ENCODE measurements at places on chromosomes 6 and 20. TPM values are rescaled to one million over a fixed set of nuclear protein-coding genes. Genes with fewer than 3 reads are reported as not detected.

Gene ANKRD66
- not detected for total RNA-seq

Gene XKR7
- not detected for total RNA-seq

Gene PRR18
- total RNA-seq: not detected

Gene ENPP5
- 5.3 TPM for total RNA-seq

Gene ABHD16B
- not detected for total RNA-seq

Gene SNX5
- total RNA-seq: 147 TPM

Gene FAM209B
- total RNA-seq: not detected

Gene MLIP
- total RNA-seq: not detected

Gene FOXQ1
- total RNA-seq: 1.3 TPM

Gene C6orf58
- total RNA-seq: not detected

Gene SRC
- 19.1 TPM for total RNA-seq

Gene PPP1R18
- 82.2 TPM for total RNA-seq

Gene SLC24A3
- total RNA-seq: 0.57 TPM

Gene ACSS1
- 2.5 TPM for total RNA-seq

Gene LY6G6C
- not detected for total RNA-seq

Gene SPINT3
- not detected for total RNA-seq

Gene CBFA2T2
- total RNA-seq: 7.6 TPM

Gene GINS1
- total RNA-seq: 7.9 TPM

Gene OR12D3
- not detected for total RNA-seq

Gene WFDC2
- total RNA-seq: not detected

Gene TRPC4AP
- total RNA-seq: 53.0 TPM

Gene PHF3
- 78.5 TPM for total RNA-seq

Gene EYA4
- total RNA-seq: 5.7 TPM

Gene CRIP3
- total RNA-seq: not detected

Gene PPIL6
- 0.65 TPM for total RNA-seq

Gene TFAP2B
- total RNA-seq: under 0.01 TPM

Gene GUCA1A
- total RNA-seq: not detected

Gene HAO1
- total RNA-seq: not detected

Gene TUBB1
- not detected for total RNA-seq

Gene POLR1C
- 27.0 TPM for total RNA-seq

Gene SLC26A8
- total RNA-seq: not detected

Gene TOX2
- total RNA-seq: 5.2 TPM

Gene CEP57L1
- total RNA-seq: 27.1 TPM

Gene CLIC5
- total RNA-seq: not detected

Gene NKX2-4
- total RNA-seq: not detected

Gene SMOC2
- total RNA-seq: not detected

Gene DSTN
- total RNA-seq: 555 TPM

Gene NR2E1
- not detected for total RNA-seq

Gene OR2J3
- not detected for total RNA-seq

Gene SEL1L2
- total RNA-seq: not detected

Gene GPLD1
- 0.27 TPM for total RNA-seq

Gene LY6G5B
- total RNA-seq: 4.5 TPM
